Esophagus muscularis mucosa (tissue), 4 donors: ENCODE measurements at places on chromosomes 6 and 20. TPM values are rescaled to one million over a fixed set of nuclear protein-coding genes. Genes with fewer than 3 reads are reported as not detected.

Gene PTCHD4
- 1.2 TPM for total RNA-seq

Gene TM9SF4
- 34.4 TPM for total RNA-seq

Gene SLC22A16
- not detected for total RNA-seq

Gene KCNK16
- not detected for total RNA-seq

Gene SEMG1
- total RNA-seq: not detected

Gene ALDH8A1
- 1.4 TPM for total RNA-seq

DNA sequence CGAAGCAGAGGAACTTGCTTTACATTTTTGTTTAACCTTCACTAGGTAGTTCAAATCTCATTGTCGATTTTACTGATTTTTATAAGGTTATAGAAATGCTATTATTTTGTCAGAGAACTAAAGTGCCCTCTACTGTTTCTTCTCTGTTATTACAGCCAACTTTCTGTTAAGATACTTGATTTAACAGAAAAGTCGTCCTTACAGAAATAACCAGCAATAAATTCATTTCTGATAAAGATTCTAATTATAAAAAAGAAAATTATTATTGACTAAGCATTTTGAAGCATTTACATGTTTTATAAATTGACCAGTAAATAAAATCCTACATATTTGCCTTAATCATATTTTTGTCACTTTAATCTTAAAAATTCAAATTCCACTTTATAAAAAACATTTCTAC is 60.8 kb downstream of the OGFRL1 start:
- H3K27ac ChIP-seq: peak overlapping the region; percentile 79
- no peak overlapping the region for H3K4me3 ChIP-seq
- H3K27me3 ChIP-seq: no peaks in the 10 kb centered on the region
- no peaks in the 10 kb centered on the region for H3K36me3 ChIP-seq
- no peak for DNase-seq

DNA sequence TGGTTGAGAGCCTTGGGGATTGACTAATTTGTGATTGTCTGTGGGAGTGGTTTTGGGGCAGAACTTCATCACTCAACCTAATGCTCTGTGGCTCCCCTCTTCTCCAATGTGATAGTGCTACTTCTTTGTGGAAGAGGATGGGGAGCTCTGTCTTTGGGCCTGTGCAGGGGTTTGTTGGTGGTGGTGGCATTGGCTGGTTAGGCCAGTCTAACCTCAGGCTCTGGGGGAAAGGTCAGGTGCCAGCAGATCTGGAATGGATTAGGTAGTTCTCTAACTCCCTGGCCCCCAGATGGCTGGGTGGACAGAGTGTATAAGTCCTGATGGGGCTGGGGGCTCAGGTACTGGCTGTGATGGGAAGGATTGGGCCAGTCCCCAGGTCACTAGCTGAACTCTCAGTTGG is 129.0 kb upstream of the CHD6 start:
- H3K36me3 ChIP-seq: no peaks in the 10 kb centered on the region
- no peak overlapping the region for H3K27ac ChIP-seq
- peak; percentile 70 for DNase-seq
- H3K4me1 ChIP-seq: no peaks in the 10 kb centered on the region

DNA sequence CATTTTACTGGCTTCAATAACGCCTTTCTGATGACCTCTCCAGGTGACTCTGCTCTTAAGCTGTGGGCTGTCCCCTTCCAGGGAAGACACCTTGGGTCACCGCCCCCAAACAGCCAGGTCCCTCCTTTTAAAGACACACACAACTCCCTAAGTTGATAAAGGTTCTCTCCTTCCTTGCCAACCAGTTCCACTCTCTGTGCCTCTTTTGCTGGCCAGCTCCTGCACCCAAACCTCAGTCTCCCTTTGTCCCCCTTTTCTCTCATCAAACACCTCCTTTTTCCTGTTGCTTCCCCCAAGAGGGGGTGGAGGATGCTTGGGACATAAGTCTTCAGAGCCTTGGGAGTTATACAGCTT is 1.0 kb downstream of the NCOA6 start:
- H3K27me3 ChIP-seq: no peaks in the 10 kb centered on the region
- H3K4me3 ChIP-seq: peak overlapping the region; percentile 100
- peaks cover 34% of the 10 kb centered on the region for H3K4me1 ChIP-seq
- DNase-seq: no peak
- no peaks in the 10 kb centered on the region for H3K36me3 ChIP-seq
- H3K27ac ChIP-seq: peak overlapping the region; percentile 93

DNA sequence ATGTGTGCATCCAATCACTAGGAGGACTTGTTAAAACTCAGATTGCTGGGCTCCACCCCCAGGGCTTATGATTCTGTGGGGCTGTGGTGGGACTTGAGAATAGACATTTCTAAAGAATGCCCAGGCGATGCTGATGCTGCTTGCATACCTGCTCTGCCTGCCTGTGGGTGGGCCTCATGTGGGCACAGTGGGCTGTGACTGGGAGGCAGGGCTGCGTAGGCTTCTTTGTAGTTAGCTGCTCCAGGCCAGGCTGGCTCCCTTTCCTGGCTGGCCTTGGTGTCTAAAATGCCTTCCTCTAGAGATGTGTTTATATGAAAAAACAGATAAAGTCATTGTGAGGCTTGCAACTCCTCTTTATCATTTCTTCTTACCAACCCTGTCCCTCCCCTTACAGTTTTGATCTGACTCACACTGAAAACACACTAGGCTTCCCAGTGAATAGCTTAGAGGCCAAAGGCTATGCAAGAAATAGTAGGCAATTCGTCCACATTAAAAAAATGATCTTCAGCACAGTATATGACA is 495.5 kb upstream of the MAP3K7 start:
- no peak overlapping the region for H3K4me3 ChIP-seq
- DNase-seq: no peak
- no peaks in the 10 kb centered on the region for H3K27me3 ChIP-seq
- H3K36me3 ChIP-seq: no peaks in the 10 kb centered on the region
- H3K27ac ChIP-seq: no peak overlapping the region

GRCh38 chr20:62977613-62978560 is 25.4 kb downstream of the SLC17A9 start:
- peaks cover 7% of the 10 kb centered on the region for H3K4me1 ChIP-seq
- peaks cover 8% of the 10 kb centered on the region for H3K27me3 ChIP-seq
- H3K36me3 ChIP-seq: no peaks in the 10 kb centered on the region
- no peak overlapping the region for H3K4me3 ChIP-seq
- no peak overlapping the region for H3K27ac ChIP-seq

GRCh38 chr20:25041813-25042530 is 16.0 kb downstream of the ACSS1 start:
- H3K36me3 ChIP-seq: peaks cover 12% of the 10 kb centered on the region
- no peak overlapping the region for H3K4me3 ChIP-seq
- H3K27me3 ChIP-seq: no peaks in the 10 kb centered on the region
- peaks cover 97% of the 10 kb centered on the region for H3K4me1 ChIP-seq

DNA sequence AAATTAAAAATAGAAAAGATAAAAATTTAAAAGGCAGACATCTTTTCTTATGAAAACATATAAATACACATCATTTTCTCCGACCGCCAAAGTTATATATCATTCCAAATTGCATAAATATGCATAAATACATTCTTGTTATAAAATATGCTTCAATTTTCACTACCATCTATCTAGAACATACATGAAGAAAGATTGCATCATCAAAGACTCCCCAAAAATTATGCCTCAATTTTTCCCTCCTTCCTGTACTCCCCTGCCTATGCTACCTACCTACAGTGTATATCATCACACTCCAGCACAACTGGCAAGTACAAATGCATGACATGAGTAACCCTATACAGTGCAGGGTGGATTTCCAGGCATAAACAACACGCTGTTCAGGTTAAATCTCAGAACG is 49.9 kb upstream of the TENT5A start:
- no peaks in the 10 kb centered on the region for H3K4me1 ChIP-seq
- no peak overlapping the region for H3K27ac ChIP-seq
- H3K27me3 ChIP-seq: no peaks in the 10 kb centered on the region
- H3K4me3 ChIP-seq: no peak overlapping the region
- H3K36me3 ChIP-seq: no peaks in the 10 kb centered on the region

DNA sequence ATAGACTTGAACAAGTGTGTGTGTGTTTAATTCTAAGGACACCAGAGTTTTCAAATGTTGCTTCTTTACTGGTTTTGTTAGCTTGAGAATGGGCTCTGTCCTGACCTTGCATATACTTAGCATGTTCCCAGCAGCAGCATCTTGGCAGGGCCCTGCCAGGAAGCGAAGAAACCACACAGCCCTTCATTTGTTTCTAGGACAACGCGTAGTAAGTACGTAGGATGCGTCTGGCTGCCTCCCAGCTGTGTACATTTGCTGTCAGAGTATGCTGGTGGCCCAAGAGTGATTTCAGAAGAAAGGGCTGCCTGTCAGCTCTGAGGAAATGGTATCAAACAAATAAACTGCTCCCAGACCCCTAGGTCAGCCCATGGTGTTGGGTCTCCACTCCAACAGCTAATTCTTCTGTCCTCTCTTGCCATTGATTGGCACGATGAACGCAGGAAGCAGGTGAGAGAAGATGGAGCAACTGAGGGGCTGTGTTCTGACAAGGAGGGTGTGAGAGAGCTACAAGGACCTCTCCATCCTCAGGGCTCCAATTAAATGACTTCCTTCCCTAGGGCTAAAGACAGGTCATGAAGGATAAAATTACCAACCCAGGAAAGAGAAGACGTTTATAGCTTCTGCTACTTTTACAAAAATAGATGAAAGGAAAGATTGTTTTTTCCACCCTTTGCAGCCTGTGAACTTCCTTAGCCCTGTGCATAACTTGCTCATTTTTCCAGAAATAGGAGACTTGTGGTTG is 55.9 kb upstream of the HDDC2 start:
- no peak for DNase-seq
- peaks cover 11% of the 10 kb centered on the region for H3K4me1 ChIP-seq
- no peak overlapping the region for H3K27ac ChIP-seq

DNA sequence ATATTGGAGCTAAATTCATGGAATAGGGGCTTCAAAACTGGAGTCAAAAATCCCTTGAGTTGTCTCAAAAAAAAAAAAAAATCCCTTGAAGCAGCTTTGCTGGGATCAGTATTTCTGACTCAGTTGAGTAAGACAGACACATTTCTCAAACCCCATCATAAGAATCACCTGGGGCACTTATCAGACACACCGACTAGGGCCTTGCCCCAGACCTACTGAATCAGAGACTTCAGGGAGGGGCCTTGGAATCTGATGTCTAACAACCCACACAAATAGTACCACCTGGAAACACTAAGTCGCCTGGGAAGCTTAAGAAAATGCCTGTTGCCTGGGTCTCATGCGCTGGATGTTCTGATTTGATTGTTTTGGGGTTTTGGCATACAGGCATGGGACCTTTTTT is 44.9 kb upstream of the RNF144B start:
- no peaks in the 10 kb centered on the region for H3K36me3 ChIP-seq
- H3K4me3 ChIP-seq: no peak overlapping the region
- H3K27ac ChIP-seq: no peak overlapping the region

DNA sequence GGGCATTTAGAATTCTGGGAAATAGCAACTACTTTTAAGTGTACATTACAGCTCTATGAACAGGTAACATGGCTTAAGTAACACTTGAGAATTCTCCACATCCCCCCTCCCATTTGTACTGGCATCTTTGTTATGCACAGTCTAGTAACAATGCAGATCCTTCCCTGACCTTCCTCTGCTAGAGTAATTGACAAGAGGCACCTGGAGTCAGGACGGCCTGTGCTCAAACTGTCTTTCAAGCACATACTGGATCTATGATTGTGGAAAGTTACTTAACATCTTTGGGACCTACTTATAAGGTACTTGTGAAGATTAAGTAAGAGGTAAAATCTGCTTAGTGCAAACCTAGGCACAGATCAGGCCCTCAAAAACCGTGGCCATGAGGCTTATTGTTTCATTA is 21.9 kb upstream of the GSTA3 start:
- no peak overlapping the region for H3K4me3 ChIP-seq
- DNase-seq: peak; percentile 77
